ENCODE measurements at places on chromosomes 6 and 20.

DNA sequence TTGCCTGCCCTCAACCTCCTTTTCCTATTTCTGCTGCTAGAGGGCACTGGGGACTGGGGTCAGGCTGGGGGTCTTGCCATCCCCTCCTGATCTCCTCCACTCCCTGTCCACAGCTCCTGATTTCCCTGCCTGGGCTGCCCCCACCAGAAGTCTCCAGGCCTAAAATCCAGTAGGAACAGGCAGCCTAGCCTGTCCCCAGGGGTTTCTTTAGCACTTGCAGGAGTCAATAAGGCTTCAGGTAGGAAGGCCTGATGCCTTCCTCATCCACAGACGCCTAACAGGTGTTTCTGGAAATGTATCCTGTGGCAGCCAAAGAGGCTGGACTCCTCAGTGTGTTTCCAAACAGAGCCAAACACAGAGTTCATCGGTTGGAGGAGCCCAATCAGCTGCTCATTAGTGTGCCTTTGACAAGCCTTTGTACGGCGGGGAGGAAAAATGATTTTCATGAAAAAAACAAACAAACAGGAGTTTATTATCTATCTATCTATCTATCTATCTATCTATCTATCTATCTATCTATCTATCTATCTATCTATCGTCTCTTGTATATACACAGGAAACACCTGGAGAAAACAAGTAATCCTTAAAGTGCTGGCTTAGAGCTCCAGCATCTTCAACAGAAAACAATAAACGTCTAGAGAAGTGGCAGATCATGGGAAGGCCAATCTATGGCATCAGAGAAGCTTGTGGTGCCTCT is 3.7 kb upstream of the RAET1E start:
- DNase-seq: no peak

GRCh38 chr20:62823688-62824475 is 7.0 kb downstream of the COL9A3 start:
- no peak for DNase-seq

GRCh38 chr6:42200035-42200434 is 5.3 kb upstream of the GUCA1B start:
- DNase-seq: peak; percentile 59

- DNase-seq: no peak
Measured at GRCh38 chr6:128696691-128697689, 176.6 kb upstream of the PTPRK start.

- no peak for DNase-seq
Measured at GRCh38 chr6:30845183-30845582, 39.1 kb upstream of the DDR1 start.

DNA sequence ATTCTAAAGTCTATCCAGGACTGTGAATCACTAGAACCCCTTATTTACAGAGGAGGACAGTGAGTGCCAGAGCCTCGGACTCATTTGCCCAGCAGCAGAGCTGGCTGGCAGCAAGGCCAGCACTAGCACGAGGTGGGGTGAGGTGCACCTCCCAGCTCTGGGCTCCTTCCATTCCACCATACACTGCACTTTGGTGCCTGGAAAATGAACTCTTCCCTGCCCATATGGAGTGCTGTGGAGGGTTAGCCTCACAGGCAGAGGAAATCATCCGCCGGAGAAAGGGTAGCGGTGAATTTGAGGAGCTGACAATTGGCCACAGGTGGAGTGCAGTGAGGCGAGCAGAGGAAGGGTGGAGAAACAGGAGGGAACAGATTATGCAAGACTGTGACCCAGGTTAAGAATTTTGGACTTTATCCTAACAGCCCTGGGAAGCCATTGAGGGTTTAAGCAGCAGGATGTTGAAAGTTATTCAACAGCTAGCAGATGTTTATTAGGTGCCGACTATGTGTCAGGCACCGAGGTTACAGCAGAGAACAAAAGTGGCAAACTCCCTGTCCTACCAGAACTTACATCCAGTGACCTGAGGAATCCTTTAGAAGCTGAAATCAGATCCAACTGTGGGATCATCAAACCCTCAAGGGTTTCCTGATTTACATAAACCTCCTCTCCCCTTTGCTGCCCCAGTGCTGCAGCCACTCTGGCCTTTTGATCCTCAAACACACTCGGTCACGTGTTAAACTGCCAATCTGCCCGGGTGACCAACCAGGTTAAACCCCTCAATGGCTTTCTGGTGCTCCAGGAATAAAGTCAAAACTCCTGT is 6.2 kb downstream of the TRIM26 start:
- no peak for DNase-seq

DNA sequence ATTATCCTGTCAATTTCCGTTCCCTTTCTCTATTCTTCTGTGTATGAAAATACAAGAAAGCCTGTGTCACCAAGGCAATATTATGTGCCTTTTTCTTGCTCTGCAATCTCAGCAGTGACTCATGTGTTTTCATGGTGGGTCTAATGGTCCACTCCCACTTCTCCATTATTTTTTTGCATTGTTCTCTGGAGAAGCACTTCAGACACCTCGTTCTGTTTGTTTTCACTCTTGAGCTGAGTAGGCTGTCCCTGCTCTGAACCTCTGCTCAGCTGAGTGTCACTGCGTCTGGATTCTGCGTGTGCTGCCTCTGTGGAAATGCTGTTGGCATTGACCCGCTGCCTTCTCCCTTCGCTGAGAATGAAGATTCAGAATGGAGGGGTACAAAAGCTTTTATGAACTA is 230.6 kb downstream of the TMEM242 start:
- DNase-seq: peak; percentile 50

- DNase-seq: peak; percentile 53
Measured at GRCh38 chr20:38825901-38826625, 20.6 kb downstream of the PPP1R16B start.

DNA sequence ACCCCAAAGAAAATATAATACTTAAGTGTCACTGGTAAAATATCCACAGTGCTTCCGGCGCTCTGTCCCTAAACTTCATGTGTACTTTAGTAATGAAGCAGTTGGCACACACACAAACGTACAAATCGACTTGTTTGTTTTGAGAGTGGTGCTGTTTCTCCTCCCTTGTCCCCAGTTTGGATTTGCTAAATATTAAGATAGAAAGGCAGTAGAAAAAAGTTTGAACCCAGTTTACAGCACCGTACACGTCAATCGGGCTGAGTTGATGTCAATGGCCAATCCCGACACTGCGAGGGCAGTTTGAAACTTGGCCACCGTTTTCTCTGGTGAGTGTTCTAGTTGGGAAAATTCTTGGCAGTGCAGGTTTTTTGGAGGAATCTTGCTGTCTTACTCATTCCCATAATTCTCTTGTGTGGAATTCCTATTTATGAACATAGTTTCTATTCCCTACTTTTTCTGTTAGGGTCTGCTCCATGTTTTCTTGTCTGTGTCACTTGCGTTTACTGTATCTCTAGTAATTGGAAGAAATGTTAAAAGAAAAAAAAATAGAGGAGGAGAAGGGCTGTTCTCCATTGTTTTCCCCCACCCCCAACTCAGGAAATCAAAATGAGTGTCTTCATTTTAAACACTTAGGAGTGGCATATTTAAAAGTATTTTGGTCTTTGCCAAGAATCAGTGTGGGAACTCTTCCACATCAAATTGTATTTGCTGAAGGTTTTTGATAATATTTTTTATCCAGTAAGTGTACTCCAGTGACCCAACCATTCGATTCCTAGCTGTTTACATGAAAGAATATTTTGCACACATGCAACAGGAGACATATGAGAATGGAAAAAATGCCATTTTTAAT is 72.3 kb downstream of the OR2B2 start:
- DNase-seq: peak; percentile 13

GRCh38 chr6:141587482-141588266 is 545.1 kb upstream of the GJE1 start:
- DNase-seq: no peak

DNA sequence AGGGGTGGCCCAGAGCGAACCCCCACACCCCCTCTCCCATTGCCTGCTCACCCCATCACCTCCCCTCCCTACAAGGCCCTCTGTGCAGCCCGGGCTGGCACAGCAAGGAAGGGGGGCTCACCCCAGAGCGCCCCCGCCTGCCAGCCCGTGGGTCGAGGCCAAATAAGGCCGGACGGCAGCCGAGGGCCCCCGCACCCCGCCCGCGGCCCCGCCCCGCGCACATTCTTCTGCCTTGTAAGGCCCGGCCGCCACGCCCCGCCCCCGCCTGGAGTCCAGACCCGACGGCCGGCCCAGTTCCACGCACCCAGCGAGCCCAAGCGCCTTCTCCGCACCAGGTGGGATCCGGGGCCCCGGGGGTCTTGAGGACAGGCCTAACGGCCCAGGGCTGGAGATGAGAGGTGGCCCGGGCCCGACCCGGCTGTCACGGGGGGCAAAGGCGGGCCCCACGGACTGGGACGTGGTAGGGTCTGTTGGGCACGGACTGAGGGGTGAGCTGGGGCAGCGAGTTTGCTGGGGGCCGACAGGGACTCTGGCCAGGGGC is at the start of gene MYL9:
Gene MYL9, plus strand, starts transcription at position 293 of the 541 bp plus-strand sequence. CDS start 3,366 bp downstream, outside the sequence.
- no peak for DNase-seq

GRCh38 chr6:37027036-37027720 is 21.7 kb downstream of the FGD2 start:
- no peak for DNase-seq

DNA sequence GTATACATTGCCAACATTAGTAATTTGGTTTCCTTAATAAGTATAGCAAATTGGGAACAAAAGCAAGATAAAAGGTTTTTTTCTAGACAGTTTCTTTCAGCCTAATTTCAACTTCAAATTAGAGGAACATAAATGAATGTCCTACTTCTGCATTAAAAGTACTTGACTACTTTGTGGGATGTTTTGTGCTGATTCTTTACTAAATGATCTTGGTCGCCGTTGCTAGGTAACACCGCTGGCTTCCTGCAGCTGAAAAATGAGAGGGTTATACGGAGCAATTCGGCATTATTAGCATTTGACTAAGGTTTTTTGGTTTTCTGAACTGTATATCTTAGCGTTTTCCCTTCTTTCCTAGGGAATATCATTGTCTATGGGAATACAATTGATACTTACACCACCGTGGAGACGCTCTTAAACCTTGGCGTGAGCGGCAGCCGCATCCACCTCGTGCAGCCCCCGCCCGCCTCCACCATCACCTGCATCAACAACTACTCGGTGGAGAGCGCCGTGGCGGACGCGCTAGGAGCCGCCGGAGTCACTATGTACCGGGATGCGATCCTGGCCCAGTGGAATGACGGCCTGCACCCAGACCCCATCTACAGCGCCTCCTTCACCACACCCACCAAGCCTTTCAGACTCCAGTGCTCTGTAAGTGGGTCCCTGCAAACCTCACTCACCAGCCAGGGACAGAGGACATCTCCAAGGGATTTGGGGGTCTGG is 90.9 kb upstream of the INSM1 start:
- peak; percentile 74 for DNase-seq

GRCh38 chr6:135183532-135184440 is 2.7 kb downstream of the MYB start:
- peak; percentile 14 for DNase-seq

DNA sequence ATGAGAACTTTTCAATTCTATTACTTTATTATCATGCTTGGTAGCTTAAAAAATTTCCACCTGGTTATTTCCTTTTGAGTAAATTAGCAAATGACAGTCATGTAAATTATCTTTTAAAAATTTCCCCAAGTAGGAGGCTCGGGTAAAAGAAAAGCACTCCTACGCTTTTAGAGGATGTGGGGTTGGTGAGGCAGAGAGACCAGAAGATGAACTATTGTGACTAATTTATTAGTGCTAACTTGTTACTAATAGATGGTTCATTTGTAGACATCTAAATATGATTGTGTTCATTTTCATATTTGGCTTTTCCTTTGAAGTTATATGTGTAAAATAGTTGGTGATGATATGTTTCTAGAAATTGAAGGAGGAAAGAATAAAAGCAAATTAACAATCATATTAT is 27.0 kb downstream of the ZNF292 start:
- no peak for DNase-seq

- no peak for DNase-seq
Measured at GRCh38 chr6:147023581-147023980, 180.6 kb upstream of the STXBP5 start.

DNA sequence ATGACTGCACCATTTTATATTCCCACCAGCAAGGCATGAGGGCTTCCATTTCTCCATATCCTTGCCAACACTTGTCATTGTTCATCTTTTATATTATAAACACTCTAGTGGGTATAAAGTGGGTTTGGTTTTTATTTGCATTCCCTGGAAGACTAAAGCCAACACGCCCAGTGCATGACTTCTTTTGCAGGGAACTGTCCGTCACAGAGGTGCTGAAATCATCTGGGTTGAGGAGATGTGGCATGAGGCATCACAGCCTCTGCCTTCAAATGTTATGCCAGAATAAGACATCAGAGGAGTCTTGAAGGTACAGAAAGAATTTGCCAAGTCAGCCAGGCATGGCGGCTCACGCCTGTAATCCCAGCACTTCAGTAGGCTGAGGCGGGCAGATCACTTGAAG is 29.9 kb upstream of the FAM210B start:
- DNase-seq: no peak

DNA sequence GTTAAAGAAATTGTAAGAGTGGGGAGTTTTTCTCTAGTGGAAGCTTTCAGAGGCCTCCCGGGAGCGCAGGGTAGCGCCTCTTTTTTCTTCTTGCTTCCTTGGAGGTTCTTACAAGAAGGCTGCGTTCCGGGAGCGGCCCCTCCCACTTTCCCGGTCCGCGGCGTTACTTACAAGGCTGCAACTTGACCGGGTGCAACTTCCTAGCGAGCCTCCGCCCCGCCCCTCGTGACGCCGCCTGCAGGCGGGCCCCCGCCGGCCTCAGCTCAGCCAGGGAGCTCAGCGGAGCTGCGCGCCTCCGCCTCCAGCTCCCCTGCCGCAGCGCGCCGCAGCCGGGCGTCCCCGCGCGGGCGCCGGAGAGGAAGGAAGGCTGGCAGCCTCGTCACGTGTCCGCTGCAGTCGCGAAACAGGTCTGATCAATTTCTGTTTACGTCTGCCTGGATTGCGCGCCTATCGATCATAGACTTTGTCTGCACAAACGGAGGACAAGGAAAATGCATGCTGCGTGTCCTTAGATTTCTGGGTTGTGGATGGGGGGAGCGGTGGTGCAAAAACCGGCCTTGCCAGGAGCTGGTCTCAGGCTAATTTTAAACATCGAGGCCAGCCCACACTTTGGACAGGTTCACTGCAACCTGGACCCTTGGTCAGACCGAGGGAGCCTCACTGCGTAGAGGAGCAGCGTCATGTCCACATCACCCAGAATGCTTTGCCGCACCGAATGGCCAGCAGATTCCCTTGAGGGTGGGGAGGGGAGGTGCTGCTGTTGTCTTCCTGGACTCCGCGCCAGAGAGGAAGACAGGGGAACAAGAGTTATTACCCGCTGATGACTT is at the start of the genes FAM217B and PPP1R3D:
Gene FAM217B, plus strand, starts transcription at position 261 of the 827 bp plus-strand sequence. CDS start 3,555 bp downstream, outside the sequence.
Gene PPP1R3D, minus strand, starts transcription at position 177 of the 827 bp plus-strand sequence. CDS start 374 bp downstream, outside the sequence.
- peak; percentile 88 for DNase-seq

DNA sequence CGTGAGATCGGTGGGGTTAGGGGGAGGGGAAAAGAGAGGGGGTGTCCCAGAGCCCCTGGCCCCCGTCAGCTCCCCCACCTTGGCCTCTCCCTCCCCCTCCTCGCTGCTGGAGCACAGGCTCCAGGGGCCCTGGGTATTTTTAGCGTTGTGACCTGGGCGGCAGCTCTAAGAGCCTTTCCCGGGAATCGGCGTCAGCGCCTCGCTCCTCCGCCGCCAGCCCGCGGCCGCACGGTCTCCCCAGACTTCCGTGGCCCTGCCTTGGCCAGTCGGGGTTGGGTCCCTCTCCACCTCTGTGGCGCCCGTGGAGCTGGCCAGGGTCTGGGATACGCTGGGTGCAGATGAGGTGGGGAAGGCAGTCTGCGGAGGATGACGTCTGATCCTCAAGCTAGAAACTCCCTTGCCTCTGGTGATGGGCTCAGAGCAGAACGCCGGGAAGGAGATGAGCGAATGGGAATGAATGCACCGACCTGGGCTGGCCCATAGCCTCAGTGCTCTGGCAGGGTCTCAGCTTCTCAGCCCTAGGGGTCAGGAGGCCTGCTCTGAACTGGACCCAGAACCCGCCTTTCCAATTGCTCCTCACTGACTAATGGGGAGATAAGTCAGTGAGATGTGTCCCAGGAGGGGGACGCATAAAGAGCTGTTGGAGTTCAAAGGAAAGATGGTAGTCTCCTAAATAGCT is 883 bp upstream of the DBNDD2 start:
- DNase-seq: peak; percentile 56

- DNase-seq: no peak
Measured at GRCh38 chr6:140644017-140644416, 1269.6 kb upstream of the CITED2 start.

All from NCI-H1092 treated with DMSO at 0.1 percent for 48 hours (cell line).